ENCODE measurements at places on chromosomes 6 and 20.
A peak's percentile ranks its signal among the peaks of the same experiment; 100 is the strongest.

- DNase-seq: no peak
Measured at GRCh38 chr6:47734831-47735481, 36.6 kb downstream of the ADGRF4 start.

DNA sequence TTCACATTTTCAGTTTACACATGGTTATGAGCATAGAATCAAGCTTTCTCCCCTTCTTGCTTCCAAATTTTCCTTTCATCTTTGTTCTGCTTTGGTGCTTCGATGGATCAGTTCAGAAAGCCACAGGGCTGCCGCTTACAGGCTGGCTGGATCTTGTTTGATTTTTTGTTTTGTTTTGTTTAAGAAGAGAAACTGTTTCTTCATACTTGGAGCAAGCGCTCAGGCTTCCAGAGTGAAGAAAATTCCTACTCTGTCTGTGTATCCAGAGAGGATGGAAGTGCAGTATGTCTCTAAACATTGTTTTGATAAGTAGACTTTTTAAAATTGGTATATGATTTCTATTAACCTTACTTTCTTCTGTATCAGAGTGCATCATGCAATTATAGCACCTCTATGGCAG, 66.9 kb downstream of the ARID1B start:
- DNase-seq: peak; percentile 26

GRCh38 chr6:52725535-52726192, 37.6 kb downstream of the GSTA2 start:
- peak; percentile 22 for DNase-seq

DNA sequence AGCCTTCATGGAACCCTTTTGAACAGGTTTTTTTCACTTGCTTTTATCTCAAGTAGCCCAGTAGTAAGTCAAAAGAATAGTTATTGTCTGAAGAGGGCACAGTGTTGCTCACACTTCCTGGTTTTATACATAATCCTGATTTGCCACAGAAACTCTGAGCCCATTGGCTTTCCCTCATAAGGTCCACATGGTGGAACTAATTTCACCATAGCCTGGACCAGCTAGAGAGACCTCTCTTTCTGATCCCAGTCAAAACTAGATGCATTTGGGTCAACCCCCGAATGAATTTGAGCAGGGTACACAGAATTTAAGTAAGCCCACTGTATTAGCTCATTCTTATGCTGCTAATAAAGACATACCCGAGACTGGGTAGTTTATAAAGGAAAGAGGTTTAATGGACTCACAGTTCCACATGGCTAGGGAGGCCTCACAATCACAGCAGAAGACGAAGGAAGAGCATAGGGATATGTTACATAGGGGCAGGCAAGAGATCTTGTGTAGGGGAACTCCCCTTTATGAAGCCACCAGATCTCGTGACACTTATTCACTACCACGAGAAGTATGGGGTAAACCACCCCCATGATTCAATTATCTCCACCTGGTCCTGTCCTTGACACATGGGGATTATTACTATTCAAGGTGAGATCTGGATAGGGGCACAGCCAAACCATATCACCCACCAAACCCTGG, 6.2 kb downstream of the RWDD2A start:
- no peak for DNase-seq

GRCh38 chr20:58069207-58069606, 159.2 kb downstream of the ANKRD60 start:
- no peak for DNase-seq
